ENCODE measurements at places on chromosomes 5 and 9.
A peak's percentile ranks its signal among the peaks of the same experiment; 100 is the strongest.

DNA sequence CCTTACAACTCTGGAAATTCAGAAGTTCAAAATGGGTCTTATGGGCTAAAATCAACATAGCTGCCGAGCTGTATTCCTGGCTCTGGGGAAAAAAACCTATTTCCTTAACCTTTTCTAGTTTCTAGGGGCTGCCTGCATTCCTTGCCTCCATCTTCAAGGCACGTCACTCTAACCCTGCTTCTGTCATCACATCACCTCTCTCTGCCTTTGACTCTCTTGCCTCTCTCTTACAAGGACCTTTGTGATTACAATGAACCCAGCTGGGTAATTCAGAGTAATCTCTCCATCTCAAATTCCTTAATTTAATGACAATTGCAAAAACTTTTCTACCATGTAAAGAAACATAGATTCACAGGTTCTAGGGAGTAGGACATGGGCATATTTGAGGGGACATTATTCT lies 103.1 kb upstream of the SMC2 start:
- DNase-seq: no peak

- no peak for DNase-seq
Observed at GRCh38 chr5:124891179-124891578, 144.7 kb upstream of the ZNF608 start.

DNA sequence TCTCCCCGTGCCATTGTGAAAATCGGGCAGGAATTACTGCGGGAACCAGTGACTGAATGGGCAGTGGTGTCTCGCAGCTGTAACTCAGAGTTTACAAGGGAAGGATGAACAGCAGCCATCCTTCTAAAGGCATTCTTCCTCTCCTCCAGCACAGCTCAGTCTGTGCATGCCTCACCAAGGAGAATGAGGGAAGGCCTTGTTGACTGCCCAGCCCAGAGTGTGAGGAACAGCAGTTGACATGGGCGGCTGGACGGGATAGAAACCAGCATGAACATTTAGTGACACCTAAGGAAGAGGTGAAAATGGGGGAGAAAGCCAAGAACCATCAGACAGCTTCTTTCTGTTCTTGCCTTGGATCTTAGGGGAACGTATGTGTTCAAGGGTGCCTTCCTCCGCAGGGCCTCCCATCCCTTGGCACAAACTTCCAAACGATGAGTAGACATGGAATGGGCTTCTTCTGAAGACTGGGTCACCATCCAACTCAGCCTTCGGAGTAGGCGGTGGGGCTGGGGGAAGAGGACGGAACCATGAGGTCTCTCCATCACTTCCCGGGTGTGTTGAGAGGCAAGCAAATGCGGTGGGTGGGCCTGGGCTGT lies 887 bp upstream of the PDE8B start:
- no peak for DNase-seq

- no peak for DNase-seq
Observed at GRCh38 chr9:450561-450960, 235.9 kb downstream of the DOCK8 start.

DNA sequence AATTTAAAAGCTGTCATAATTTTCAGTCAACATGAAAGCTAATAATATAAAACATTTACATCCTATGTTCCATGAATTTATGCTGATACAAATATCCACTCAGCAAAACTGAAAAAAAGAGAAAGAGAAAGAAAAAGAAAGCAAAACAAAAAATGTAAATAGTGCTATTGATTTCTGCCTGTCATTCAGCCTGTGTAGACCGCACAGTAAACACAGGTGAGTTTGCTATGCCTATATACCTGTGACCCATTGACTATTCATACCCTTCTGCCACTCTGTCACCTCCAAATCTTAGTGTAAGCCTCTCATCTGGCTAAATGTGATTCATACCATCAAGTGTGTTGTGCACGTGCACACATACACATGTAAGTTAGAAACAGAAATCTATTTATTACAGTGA lies 359.0 kb upstream of the RORB start:
- no peak for DNase-seq

DNA sequence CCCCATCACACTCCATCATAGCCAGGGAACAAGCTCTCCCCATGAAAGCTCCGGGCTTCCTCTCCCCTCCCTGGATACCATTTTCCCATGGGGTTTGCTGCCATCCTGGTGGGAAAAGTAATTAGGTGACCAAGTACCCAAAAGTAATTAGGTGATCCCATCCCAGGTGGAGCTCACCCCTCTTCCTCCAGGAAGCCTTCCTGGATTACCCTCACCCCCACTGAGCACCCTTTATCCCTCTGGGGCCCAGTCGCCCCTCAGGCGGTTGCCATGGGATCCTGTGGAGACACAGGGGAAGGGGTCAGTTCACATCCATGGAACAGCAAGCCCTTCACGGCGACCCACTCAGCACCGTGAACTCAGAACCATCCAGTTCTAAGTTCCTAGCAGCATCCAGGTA lies 74.8 kb upstream of the RAPGEF1 start:
- no peak for DNase-seq

DNA sequence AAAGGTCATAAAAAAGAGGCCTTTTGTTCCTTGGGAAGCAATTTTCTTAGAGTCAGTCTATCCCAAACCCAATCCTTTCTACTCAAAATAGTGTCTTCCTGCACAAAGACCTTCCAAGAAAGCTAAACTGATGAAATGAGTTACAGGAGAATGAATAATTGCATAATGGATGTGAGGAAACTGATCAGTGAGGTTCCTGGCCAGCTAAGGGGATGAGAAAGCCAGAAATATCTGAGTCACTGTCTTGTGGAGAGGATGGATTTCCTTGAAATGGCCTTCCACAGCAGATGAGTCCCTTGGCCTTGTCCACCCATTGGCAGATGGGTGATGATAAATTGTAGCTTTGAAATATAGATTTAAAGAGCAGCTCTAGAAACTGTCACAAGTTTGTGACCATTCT lies 756.1 kb downstream of the DNAH5 start:
- no peak for DNase-seq

DNA sequence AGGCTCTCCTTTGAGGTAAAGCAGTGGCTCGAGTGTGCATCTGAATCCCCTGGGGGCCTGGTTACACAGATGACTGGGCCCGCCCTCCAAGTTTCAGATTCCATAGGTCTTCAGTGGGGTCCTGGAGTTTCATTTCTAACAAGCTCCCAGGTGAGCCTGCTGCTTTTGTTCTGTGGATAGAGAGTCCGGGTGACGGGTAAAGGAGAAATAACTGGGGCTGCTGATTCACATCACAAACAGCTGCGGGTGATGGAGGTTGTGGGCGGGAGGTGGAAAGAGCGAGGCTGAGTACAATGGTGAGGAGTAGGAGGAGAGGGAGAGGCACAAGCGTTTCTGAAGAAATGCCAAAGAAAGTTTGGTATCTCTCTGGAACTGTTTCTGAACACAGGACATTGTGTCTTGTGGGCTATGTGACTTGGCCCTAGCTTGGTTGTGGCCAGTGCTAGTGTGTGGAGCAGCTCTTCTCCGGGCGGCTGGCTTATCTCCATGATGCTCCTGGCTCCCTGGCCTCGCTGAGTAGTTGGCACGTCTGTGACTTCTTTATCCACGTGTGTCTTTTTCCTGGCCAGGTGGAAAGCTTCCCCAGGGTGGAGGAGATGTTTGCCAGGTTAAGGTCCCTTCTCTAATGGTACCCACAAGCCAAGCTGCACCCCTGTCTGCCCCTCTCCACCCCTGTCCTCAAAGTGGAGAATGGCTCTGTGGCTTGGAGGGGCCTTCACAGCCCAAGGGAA lies 61.7 kb downstream of the HSPA4 start:
- DNase-seq: no peak

DNA sequence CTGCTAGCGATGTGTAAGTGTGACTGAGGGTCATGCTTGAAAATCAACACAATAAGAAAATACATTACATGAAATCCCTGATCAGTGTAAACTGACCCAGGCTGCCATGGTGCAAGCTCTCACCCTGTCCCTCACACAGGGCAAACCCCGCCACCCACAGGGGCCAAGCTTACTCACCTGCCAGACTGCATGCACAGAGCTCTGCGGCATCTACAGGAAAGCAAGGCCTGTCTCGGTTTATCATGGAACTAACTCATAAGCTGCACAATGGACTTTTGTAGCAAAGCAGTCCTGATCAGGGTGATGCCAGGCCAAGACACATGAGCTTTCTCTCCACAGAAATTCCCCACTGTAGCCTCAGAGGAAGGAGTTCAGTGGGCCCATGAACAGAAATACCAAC lies 9.7 kb downstream of the IPPK start:
- no peak for DNase-seq

GRCh38 chr5:109180668-109181067 lies 229.1 kb downstream of the PJA2 start:
- DNase-seq: no peak

DNA sequence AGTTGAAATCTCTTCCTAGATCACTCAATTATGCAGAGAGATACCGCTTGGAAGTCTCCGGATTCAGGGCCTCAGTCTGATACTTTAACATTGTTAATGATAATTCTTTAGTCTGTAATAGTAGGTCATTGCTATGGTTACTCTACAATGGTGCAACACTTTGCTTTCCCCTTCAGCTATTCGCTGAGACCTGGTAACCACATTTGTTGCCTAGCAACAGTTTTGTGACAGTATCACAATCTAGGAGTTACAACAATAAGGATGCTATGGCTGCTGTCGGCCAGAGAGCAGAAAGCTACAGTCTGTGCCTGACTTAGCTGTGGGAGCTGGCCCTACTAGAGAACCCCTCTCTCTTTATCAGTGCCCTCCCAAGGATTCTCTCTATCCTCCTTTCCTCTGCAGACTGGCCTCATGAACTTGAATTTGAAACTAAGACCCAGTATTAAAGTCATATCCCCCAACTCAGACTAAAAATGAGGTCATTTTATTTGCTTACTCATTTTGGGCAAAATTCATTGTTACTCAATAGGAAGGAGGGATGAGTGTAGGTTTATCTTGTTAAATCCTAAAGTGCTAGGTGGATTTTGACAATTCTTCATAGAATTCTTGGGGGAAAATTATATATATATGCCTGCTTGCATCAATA lies 39.3 kb downstream of the NR2F1 start:
- DNase-seq: peak; percentile 59

DNA sequence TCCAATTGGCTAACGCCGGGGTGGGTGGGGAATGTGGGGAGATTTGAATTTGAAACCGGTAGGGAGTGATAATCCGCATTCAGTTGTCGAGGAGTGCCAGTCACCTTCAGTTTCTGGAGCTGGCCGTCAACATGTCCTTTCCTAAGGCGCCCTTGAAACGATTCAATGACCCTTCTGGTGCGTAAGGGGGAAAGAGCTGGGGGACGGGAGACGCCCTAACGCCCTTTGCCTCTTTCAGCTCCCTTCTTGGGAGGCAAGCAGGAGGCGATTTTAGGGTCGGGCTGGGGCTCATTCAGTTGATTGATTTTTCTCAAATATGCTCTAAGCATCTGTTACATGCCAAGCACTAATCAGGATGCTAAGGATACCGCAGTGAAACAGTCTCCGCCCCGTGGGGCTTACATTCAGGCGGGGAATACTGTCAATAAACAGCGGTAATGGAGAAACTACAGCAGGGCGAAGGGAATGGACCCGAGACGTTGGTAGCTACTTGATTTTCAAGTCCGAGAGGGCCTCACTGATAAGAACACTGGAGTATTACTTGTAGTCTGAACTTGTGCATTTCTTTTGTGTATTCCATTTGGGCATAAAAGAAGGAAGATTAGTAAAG lies at the start of gene HMMR:
HMMR (plus strand) TSS at position 71 of the 610 bp plus-strand sequence; CDS start at position 132, 61 bp downstream.
- DNase-seq: peak; percentile 71

GRCh38 chr9:37761511-37761910 lies 7.9 kb downstream of the TRMT10B start:
- no peak for DNase-seq

DNA sequence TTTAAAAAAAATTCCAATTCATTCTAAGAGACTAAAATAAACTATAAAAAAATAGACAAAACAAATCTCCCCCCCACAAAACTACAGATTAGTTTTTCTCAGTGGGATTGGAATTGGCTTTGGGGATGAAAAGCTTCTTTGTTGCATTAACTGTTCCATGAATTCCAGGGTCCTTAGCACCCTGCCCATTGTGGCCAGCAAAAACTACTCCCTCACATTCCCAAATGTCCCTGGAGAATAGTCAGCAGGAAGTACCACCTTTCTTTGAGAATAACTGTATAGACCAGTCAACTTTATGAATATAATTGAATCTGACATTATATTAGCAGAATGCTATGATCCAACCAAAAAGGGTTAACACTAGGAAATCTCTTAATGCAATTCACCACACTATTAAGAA lies 147.9 kb downstream of the LPAR1 start:
- DNase-seq: no peak

GRCh38 chr5:142929587-142929986 lies 159.4 kb downstream of the ARHGAP26 start:
- DNase-seq: no peak

- no peak for DNase-seq
Observed at GRCh38 chr5:91307048-91307447, 76.1 kb downstream of the ARRDC3 start.

DNA sequence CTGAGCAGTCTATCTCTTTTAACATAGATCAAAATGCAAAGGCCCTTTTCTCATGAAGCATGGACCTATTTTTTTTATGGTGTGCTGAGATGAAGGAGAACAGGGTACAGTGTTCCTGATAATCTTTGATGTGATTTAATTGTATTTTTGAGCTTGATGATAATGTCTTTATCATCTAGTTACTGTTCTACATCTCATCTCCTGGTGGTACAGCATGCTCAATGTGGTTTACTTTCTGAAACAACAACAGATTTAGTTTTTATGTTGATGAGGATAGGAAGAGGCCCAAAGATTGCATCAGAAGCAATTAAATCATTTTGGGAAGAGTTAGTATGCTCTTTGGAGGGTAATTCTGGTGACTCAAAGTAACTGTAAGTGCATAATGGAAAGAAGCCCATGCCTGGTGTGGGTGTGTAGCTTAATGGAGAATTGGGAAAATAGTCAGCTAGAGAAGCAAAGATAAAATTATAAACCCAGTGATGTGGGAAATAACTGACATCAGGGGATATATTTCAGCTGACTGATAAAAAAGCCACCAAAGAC lies 123.0 kb upstream of the KCNN2 start:
- DNase-seq: no peak

GRCh38 chr5:314676-315487 lies 6.6 kb upstream of the AHRR start:
- no peak for DNase-seq

GRCh38 chr5:63032343-63032742 lies 453.7 kb downstream of the LRRC70 start:
- DNase-seq: no peak

- no peak for DNase-seq
Observed at GRCh38 chr5:154345255-154345952, 100.4 kb upstream of the SAP30L start.

- peak; percentile 29 for DNase-seq
Observed at GRCh38 chr5:24232929-24233498, 411.8 kb downstream of the CDH10 start.

- DNase-seq: no peak
Observed at GRCh38 chr5:26237489-26237888, 800.9 kb downstream of the CDH9 start.

- no peak for DNase-seq
Observed at GRCh38 chr9:85156652-85157051, 487.1 kb downstream of the NTRK2 start.

All from kidney (tissue), 22 donors.